Effector memory CD8-positive, alpha-beta T cell (primary cell): ENCODE measurements at places on chromosomes 3 and 15.

- no peak for DNase-seq
Observed at GRCh38 chr3:77038930-77039605, 831 bp upstream of the ROBO2 start.

DNA sequence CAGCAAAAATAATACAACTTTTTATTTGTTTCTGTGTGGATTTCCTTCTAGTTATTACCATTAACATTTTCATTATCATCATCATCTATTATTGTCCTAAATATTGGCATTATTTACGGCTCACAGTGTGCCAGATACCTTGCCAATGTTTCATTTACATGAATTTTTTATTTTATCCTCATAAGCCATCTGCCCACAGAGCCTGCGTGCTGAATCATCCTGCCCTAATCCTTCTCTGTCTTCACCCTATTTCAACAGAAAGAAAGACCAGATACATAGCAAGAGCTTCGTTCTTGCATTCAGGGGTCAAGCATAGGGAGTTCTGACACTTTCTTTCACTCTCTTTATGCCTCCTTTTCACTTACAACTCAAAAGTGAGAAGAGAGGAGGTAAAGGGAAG lies 82.0 kb downstream of the KCNMB2 start:
- no peak for DNase-seq

DNA sequence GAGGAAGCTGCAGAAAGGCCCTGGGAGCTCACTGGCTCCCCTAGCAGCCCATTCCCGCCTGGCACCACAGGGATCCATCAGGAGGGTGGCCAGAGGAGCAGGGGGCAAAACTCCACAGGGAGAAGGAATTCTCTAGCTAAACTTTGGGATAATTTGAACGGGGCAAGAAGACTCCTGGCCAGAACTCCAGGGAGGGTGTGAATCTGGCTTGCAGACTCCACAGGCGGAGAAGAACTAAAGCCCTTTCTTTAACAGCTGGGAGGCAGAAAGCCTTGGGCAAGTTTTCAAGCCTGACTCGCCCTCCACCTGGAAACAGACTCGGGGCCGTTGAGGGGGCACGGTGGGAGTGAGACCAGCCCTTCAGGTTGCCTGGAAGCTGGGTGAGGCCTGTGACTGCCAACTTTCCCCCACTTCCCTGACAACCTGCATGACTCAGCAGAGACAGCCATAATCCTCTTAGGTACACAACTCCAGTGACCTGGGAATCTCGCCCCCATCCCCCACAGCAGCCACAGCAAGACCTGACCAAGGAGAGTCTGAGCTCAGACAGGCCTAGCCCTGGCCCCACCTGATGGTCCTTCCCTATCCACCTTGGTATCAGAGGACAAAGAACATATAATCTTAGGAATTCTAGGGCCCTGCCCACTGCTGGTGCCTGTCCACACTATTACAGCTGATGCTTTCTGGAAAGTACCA lies 28.6 kb downstream of the SLC27A2 start:
- DNase-seq = no peak

GRCh38 chr3:71258116-71258515 lies 325.4 kb downstream of the FOXP1 start:
- no peak for DNase-seq

- no peak for DNase-seq
Observed at GRCh38 chr3:64213962-64214379, 11.3 kb downstream of the PRICKLE2 start.

DNA sequence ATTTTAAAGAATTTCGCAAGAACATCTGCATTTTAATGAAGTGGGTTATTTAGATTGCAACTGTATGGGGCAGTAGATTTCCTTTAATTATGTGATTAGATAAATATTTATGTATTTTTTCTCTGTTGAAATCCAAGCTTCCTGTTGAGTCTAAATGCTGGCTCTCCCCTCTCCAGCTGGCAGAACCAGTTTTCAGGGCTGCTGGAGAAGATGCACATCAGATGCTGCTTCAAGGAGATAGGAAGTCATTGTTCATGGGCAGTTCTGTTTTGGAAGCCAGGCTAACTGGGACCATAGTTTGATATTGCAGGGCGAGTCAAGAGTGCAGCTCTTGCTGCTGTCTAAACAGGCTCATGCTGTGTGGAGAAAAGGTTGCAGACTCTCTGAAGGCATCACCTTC lies 97.4 kb downstream of the SLC9A9 start:
- DNase-seq = no peak

- no peak for DNase-seq
Observed at GRCh38 chr3:24588629-24589512, 94.2 kb upstream of the THRB start.

GRCh38 chr3:88032245-88032644 lies 26.6 kb downstream of the CGGBP1 start:
- DNase-seq = no peak

GRCh38 chr3:13559764-13560525 lies 11.0 kb downstream of the FBLN2 start:
- no peak for DNase-seq

- no peak for DNase-seq
Observed at GRCh38 chr15:96162322-96162721, 168.2 kb upstream of the NR2F2 start.

- DNase-seq = no peak
Observed at GRCh38 chr3:177730814-177731213, 533.5 kb upstream of the TBL1XR1 start.

DNA sequence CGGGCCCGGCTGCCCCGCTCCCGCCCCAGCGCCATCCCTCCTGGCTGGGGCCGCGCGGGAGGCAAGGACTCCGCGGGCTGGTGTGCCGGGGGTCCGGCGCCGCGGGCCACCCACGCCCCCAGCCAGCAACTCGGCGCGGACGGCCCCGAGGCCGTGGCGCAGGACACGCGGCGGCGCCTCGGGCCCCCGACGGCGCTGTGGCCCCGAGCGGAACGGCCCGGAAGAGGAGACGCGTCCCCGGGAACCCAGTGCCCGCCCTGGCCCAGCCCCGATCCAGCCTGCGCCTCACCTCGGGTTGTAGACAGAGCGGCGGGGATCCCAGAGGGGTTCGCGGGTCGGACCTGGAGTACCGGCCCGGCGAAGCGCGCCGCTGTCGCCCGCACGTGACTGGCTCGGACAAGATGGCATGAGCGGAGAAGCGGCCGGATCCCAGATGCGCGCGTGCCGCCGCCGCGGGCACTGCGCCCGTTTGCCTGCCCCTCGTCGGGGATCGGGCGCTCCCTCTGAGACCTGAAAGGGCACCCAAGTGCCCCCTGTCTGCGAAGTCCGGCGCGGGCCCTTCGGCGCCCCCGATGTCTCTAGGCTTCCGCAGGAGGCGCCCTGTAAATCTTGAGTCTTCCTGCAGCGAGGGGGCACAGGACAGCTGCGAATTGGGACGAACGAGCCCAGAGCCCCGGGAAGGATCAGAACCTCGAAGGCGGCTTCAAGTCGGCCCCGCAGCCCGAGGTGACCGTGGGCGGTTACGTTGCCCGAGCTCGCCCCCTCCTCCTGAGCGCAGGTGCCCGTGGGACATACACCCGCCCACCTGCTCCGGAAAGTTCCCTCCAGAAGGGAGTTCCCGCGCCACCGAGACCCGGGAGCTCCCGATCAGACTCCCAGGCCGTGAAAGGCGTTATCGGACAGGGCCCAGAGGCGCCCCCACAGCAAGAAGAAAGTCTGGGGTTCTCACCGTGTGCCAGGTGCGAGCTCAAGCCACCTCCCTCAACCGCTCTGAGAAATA lies 598 bp upstream of the SFMBT1 start:
- DNase-seq = peak; percentile 64

DNA sequence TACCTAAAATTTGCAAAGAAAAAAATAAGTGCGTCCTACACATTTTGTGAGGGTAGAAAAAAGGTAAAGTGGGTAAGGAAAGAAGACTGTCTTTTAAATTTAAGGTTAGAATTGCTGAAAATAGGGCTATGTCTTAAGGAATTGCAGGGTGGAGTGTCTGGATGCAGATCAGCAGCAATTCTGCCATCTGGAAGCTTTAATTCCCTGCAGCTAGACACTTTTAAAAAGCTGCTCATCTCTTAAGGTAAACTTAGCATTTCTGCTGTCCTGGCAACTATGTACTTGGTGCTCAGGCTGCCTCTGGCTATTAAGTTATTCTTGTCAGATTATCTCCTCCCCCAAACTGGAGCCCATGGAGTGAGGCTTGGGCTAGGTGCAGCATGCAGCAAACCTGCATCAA lies 420.2 kb downstream of the SI start:
- DNase-seq = no peak

DNA sequence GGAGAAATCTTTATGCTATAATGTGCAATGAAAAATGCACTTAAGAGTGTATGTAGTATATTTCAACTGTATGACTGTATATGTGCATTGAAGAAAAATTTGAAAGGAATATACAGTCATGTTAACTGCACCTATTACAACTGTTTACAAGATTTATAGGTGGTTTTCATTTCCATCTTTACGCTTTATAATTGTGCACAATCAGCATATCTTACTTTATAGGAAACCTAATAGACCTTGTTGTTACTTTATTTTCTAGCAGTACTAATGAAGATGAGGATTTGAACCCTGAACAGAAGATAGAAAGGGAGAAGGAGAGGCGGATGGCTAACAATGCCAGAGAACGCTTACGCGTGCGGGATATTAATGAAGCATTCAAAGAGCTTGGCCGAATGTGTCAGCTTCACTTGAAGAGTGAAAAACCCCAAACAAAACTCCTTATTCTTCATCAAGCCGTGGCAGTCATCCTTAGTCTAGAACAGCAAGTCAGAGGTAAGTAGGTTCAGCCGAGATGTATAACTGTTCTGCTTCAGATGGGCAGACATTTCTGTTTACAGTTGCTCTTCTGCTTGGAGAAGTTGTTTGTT lies 103.4 kb upstream of the CGNL1 start:
- no peak for DNase-seq

DNA sequence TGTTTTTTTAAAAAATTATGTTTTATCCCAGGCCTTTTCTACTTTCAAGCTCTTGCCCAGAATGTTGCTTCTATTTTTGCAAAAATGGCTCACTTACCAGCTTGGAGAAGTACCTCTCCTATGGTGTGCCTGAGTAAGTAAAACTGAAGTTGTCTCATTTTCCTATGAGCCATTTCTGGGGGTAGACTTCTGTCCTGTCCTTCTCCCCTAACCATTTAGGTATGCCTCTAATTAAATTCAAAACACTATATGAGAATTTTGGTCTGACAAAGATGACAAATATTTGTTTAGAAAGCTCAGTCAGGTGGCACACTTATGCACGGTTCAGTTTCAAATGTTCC lies 282.5 kb upstream of the ICE2 start:
- DNase-seq = no peak

DNA sequence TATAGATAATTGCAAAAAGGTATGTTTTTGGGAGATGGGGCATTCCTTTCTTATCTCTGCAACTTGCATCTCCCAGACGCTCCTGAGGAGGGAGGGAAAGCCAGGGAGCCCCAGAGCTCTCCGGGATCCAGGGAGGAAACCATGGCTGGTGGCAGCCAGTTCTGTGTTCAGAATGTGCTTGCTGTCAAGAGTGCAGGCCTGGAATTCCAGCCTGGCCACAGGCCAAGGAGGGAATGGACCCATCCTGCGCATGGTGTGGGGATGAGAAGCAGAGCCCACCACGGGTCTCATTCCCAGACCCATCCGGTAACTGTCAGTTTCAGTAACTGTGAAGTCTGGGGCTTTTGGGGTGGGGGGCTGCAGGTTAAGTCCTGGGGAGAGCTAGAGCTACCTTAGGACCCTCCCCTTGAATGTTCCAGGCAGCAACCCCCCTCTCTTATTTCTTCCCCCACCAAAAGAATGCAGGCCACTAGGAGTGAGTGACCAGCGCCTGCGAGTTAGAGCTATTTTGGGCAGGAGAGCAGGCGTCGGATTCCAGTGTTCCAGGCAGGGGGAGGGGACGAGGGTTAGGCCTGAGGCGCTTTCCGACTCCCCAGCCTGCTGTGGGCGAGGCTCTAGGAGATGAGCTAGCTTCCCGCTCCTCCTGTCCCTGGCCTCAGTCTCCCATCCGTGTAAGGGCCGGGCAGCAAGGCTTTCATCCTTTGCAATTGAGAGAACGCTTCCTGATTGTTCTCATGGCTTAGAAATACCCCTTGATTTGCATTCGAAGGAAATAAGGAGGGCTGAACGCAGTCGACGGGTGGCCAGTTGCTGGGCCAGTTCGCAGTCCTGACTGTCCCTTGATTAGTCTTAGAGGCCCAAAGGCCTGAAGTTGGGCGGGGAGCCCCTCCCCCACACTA lies 781 bp upstream of the DAG1 start:
- no peak for DNase-seq

DNA sequence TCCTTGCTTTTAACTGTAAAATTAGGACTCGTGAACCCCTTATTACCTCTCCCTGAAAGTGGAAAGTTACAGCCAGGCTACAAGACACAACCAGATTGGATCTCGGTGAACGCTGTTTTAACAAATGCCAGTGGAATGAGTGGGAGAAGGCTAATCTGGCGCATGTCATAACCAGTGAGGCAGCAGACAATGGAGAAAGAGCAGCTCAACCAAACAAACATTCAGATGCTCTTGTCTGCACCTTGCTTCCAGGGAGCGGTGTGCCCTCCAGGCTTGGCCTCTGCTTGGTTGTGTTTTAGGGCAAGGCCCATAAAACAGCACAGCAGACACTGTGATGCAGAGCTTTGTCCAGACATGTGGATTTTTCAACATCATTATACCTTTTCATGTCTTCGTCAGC lies 45.9 kb upstream of the ATP1B3 start:
- no peak for DNase-seq

DNA sequence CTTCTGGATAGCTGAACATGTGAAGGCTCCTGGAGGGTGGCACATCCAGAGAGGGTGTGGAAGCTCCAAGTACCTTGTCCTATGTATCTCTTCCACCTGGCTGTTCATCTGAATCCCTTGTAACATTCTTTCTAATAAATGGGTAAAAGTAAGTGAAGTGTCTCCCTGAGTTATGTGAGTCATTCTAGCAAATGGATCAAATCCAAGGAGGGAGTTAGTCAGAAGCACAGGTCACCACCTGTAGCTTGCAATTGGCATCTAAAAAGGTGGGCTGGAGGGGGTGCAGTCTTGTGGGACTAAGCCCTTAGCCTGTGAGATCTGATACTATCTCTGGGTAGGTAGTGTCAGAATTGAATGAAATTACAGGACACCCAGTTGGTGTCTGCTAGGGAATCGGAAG lies 71.0 kb downstream of the WWTR1 start:
- no peak for DNase-seq

GRCh38 chr3:59774634-59775033 lies 724.8 kb upstream of the CFAP20DC start:
- no peak for DNase-seq

DNA sequence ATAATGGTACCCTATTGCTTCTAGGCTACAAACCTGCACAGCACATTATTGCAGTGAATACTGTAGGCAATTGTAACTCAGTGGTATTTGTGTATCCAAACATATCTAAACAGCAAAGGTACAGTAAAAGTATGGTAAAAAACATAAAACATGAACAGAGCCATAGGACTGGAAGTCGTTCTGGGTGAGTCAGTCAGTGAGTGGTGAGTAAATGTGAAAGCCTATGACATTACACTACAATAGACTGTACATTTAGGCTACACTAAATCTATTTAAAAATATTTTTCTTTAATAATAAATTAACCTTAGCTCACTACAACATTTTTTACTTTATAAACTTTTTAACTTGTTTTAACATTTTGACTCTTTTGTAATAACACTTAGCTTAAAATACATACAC lies 21.3 kb downstream of the RAB6B start:
- no peak for DNase-seq
